SK-MEL-5 (cell line): ENCODE measurements at places on chromosomes 2 and 18. TPM values are rescaled to one million over a fixed set of nuclear protein-coding genes. Genes with fewer than 3 reads are reported as not detected.

The PRKAG3 gene
- not detected in 2 replicates for total RNA-seq

The ALLC gene
- total RNA-seq, result not detected in 2 replicates

The ITGAV gene
- total RNA-seq, result 63.4 and 78.0 TPM in 2 replicates

The OR6B2 gene
- not detected in 2 replicates for total RNA-seq

The RAX gene
- total RNA-seq, result not detected in 2 replicates

The OXER1 gene
- not detected in 2 replicates for total RNA-seq

The GALR1 gene
- total RNA-seq, result not detected in 2 replicates

The CCDC141 gene
- 0.13 TPM in 1 of 2 replicates, not detected in the other for total RNA-seq

The DAPL1 gene
- total RNA-seq, result 0.69 and 1.9 TPM in 2 replicates

The MEP1B gene
- not detected in 2 replicates for total RNA-seq

The PLCD4 gene
- total RNA-seq, result 0.32 and 0.53 TPM in 2 replicates

The TFCP2L1 gene
- total RNA-seq, result 0.08 and 0.13 TPM in 2 replicates

The IKZF2 gene
- 0.32 and 0.79 TPM in 2 replicates for total RNA-seq

The ROCK1 gene
- total RNA-seq, result 14.3 and 17.8 TPM in 2 replicates

The SKA1 gene
- 23.8 and 27.0 TPM in 2 replicates for total RNA-seq

The RPRM gene
- not detected in 2 replicates for total RNA-seq

The FAP gene
- total RNA-seq, result 0.37 and 2.3 TPM in 2 replicates

The GPAT2 gene
- total RNA-seq, result not detected in 2 replicates

The POMC gene
- not detected in 2 replicates for total RNA-seq

The CCDC178 gene
- 0.13 TPM in 1 of 2 replicates, not detected in the other for total RNA-seq

The GAREM1 gene
- 6.9 and 8.6 TPM in 2 replicates for total RNA-seq

The FAM237A gene
- not detected in 2 replicates for total RNA-seq

The GCG gene
- total RNA-seq, result not detected in 2 replicates

The CYS1 gene
- total RNA-seq, result 0.27 and 0.29 TPM in 2 replicates

The C2orf72 gene
- 2.0 and 3.8 TPM in 2 replicates for total RNA-seq

The PNKD gene
- 25.5 and 27.1 TPM in 2 replicates for total RNA-seq

The INPP5D gene
- 0.08 and 0.50 TPM in 2 replicates for total RNA-seq

The EFR3B gene
- 7.9 and 10.1 TPM in 2 replicates for total RNA-seq

The ELOA2 gene
- not detected in 2 replicates for total RNA-seq

The SERPINB11 gene
- not detected in 2 replicates for total RNA-seq

The EML6 gene
- 0.24 and 0.95 TPM in 2 replicates for total RNA-seq

The MALL gene
- not detected in 2 replicates for total RNA-seq

The RGPD3 gene
- not detected in 2 replicates for total RNA-seq

The TUBA3E gene
- total RNA-seq, result not detected in 2 replicates

The PXDN gene
- total RNA-seq, result 3.1 and 4.7 TPM in 2 replicates

The TTC21B gene
- total RNA-seq, result 49.8 and 53.5 TPM in 2 replicates
